Heart left ventricle (tissue), 16 donors: ENCODE measurements at places on chromosomes 2 and 18. TPM values are rescaled to one million over a fixed set of nuclear protein-coding genes. Genes with fewer than 3 reads are reported as not detected.

The SRD5A2 gene
- not detected for polyA plus RNA-seq

The CRACDL gene
- 7.4 TPM for polyA plus RNA-seq

The IL18RAP gene
- polyA plus RNA-seq = 0.42 TPM

The ROCK2 gene
- polyA plus RNA-seq = 6.1 TPM

The RBM43 gene
- polyA plus RNA-seq = 1.2 TPM

The XDH gene
- polyA plus RNA-seq = not detected

The KLHL41 gene
- polyA plus RNA-seq = 52.9 TPM

The TTC32 gene
- 6.3 TPM for polyA plus RNA-seq

The MXD1 gene
- 3.7 TPM for polyA plus RNA-seq

The HOXD1 gene
- polyA plus RNA-seq = not detected

The EPB41L3 gene
- polyA plus RNA-seq = 2.7 TPM

The PROKR1 gene
- not detected for polyA plus RNA-seq

The ASPRV1 gene
- 1.4 TPM for polyA plus RNA-seq

The GEN1 gene
- 1.8 TPM for polyA plus RNA-seq

- no peak for DNase-seq
Observed at GRCh38 chr2:221981912-221982470, 316.8 kb downstream of the PAX3 start.

DNA sequence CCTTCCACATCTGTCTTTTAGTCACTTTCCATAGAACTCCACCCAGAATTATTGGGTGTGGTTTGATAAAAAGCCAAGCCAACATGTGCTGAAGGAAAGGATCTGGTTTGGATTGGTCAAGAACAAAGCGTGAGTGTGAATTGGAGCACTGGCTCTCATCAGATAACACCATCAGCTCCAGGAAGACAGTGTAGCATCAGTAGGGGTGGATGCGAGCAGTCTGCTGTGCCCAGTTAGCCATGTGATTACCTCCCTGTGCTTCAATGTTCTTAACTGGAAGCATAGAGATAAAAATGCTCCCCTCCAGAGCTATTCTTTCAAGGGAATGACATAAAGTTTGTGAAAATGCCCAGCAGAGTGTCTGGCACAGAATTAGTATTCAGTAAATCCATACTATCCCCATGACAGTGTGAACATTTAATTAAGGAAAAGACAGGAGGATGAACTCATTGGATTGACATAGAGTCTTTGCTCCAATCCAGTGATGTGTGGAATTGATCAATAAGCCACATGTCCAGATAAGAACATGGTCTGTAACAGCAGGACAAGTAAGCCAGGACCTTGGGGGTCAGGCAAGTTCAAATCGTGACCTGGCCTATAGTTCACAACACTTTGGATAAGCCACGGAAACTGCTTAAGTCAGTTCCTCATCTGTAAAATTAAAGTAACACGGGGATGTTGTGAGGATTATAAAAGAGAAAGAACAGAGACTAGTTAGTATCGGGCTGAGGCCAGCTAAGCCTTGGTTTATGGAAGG is 68.0 kb downstream of the FAM124B start:
- no peak for DNase-seq

- no peak for DNase-seq
Observed at GRCh38 chr2:20507166-20507692, 60.4 kb downstream of the RHOB start.

DNA sequence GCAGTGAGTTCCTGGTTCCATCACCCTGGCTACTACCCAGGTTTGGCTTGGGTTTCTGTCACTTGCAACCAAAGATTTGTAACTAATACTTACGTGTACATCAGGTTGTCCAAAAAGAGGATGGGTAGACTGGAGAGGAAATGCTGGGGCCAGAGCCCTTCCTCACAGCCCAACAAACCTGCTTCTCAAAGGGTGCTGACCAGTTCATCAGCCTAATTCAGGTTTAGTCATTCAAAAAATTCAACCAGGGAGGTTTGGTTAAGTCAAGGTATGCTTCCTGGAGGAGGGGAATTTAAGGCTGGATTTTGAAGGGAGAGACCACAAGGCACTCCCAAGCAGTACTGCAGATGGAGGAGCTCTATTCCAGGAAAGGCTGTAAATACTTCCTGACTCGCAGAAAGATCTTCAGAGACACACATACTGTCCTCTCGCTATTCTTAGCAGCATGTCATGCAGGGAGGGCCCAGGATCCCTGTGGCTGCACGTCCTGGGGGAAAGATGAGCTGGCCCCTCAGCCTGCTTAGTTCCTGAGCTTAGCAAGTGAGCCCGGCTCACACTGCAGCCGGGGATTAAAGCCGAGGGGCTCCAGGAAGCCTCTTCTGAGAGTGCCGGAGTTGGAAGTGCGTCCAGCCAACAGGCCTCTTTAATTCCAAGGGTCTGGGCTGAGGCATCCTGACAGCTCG is 40.0 kb upstream of the BIN1 start:
- DNase-seq = no peak

- peak; percentile 2 for DNase-seq
Observed at GRCh38 chr2:239193925-239194677, 206.7 kb downstream of the HDAC4 start.

- DNase-seq = no peak
Observed at GRCh38 chr2:42978175-42978886, 185.9 kb upstream of the HAAO start.

- DNase-seq = no peak
Observed at GRCh38 chr2:204849892-204850291, 304.6 kb downstream of the PARD3B start.

DNA sequence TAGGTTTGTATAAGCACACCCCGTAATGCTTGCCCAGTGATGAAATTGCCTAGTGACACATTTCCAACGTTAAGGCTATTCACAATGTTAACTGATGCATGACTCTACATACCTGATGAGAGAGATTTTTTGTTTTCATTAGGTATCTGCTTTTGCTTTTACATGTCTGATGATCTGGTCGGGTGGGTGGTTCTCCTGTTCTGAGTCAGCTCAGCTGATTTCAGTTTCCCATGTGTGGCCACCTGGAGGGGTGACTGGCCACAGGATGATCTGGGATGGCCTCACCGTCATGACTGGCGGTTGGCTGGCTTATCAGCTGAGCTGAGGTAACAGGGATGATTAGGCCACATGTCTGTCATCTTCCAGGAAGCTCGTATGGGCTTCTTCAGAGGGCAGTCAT is 33.8 kb upstream of the ACYP2 start:
- DNase-seq = no peak

DNA sequence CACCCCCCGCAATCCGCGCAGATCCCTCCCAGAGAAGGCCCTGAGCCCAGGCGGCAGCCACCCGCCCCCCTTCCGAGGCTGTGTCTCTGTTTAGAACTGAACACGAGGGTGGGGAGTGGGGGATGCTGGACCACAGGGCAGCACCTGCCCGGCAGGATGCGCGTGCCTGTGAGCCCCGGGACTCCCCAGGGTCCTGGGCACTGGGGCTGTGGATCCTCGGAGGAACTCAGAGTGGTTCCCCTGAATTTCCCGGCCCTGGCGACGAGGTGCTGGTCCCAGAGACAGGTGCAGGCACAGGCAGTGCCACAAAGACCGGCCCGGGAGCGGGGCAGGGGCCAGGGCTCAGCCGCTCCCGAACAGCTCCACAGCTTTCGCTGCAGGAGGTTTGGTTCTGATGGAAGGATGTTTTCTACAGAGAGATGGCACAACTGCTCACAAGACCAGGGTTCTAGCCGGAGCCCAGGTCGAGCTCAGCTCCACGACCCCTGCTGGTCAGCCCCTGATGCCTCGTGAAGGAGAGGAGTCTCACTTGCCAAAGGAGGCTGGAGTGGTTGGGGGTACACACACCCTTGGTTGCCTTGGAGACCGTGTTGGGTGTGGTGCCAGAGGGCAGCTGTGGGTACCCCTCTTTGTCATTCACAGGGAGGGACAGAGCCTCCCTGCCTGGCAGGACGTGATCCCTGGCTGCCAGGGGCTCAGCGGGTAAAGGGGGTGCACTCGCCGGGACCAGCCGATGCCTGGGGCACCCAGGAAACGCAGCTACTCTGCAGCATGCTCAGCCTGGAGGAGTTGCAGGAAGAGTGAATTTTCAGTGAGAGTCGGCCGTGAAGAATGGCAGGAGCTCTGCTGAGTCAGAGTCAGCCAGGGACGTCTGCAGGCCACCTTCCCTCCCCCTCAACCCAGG is 4.4 kb upstream of the NEU4 start:
- no peak for DNase-seq

- no peak for DNase-seq
Observed at GRCh38 chr2:215946586-215946985, 66.8 kb downstream of the MREG start.

DNA sequence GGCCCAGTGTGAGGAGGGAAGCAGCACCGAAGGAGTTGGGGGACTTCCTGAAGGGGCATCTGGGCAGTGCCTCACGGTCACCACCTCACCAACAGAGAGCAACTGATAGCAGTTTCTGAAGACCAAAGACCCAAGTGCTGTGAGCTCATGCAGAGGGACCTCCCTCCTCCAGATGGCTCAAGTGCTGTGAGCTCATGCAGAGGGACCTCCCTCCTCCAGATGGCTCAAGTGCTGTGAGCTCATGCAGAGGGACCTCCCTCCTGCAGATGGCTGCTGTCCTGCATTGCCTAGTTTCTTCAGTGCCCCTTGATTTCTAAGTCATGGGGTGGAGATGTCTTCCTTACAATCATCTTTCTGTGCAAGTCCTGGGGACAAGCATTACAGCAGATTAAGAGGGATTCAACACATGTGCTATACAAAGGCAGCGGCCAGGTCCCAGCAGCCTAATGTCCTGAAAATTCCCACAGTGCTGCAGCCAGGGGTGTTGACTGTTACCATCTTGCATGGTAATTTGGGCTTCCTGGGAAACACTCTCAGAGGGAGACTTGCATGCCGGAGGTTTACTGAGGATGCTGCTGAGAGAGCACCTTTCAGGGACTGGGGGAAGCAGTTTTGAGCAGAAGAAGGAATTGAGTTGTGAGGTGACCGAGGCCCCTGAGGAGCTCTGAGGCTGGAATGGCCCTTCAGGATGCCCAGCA is 409.3 kb downstream of the GALR1 start:
- no peak for DNase-seq

GRCh38 chr2:187051350-187051749 is 202.4 kb upstream of the ZSWIM2 start:
- DNase-seq = no peak

GRCh38 chr2:138209009-138209408 is 244.7 kb downstream of the HNMT start:
- DNase-seq = no peak

DNA sequence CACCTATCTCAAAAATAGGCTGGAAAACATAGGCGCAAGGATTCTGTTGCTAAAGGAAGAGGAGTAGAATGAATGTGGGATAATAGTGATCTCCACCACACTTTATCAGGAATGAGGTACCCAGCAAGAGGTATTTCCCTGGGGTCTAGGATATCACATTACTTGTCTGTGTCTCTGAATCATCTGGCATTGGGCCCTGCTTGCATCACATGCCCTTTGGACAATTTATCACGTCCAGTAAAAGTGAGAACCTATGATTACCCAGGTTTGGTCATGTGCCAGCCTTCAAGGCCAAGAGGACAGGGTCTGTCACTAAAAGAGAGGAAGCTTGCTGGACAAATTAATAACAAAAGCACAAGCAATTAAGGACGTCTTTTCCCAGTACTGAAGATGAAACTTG is 11.4 kb upstream of the TRAPPC8 start:
- no peak for DNase-seq

- peak; percentile 51 for DNase-seq
Observed at GRCh38 chr2:71505086-71505769, 51.9 kb downstream of the DYSF start.

DNA sequence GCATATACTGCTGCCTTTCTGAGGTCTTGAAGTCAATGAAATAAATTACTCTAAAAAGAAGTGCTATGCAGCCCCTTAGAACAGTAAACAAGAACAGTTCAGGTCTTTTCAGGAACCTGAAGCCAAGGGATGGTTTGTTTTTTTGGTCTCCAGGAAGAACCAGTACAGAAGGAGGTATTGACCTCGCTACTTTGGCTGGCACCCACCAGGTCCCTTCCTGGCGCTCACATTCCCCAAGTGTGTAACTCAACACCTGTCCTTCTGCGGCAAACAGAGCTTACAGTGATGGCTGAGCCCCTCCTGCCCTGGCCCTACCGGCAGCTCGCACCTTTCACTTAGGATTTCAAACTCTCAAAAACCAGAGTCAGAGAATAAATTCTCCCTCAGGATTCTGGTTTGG is 51.9 kb downstream of the SETBP1 start:
- DNase-seq = no peak

GRCh38 chr2:222708274-222708710 is 36.8 kb downstream of the MOGAT1 start:
- peak; percentile 79 for DNase-seq

GRCh38 chr2:107584577-107584976 is 242.1 kb upstream of the RGPD4 start:
- DNase-seq = no peak

- no peak for DNase-seq
Observed at GRCh38 chr2:216017365-216017764, 4.0 kb upstream of the MREG start.

GRCh38 chr18:58447402-58448095 is 181.3 kb downstream of the ALPK2 start:
- DNase-seq = no peak

DNA sequence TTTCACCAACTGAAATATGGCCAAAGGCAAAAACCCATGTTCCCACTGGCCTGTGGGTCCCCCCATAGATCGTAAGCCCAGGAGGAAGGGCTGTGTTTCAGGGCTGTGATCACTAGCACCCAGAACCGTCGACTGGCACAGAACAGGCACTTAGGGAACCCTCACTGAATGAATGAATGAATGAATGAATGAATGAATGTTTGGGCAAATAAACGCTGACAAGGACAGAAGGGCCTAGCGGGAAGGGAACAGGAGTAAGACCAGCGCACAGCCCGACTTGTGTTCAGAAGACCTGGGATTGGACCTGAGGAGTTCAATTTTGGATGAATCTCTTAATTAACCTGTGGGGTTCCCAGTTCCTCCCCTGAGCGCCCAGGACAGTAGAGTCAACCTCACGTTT is 76.2 kb downstream of the TPO start:
- DNase-seq = no peak

DNA sequence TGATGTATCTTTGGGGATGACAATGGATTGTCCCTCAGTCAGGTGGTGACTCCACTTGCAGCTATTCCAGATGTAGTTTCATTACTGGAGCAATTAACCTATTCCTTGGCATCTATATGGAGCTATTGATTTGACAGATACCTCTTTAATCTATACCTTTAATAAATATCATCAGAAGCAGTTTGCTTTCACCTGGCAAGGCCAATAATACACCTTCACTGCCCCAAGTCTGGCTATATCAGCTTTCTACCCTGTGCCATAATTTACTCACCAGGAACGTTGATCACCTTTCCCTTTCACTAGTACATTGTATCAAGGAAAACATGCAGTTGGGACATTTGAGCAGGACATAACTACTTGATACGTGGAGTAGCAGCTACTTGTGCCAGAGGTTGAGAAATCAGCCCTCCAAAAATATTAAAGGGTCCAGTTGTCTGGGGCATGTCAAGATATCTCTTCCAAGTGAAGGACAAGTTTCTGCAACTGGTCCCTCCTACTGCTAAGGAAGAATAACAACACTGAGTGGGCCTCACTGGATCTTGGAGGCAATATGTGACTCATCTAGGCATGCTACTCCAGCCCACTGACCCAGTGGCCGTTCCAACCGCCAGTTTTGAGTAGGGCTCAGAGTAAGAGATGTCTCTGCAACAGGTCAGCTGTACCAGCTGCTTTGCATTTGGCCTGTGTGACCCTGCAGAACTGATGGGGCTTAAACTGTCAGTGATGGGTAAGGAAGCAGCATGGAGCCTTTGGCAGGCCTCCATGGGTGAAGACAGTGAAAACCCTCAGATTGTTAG is 67.0 kb downstream of the PSMG2 start:
- no peak for DNase-seq

GRCh38 chr2:64595397-64596176 is 58.1 kb downstream of the SERTAD2 start:
- DNase-seq = no peak

GRCh38 chr2:36562240-36562639 is 35.7 kb downstream of the FEZ2 start:
- no peak for DNase-seq
